A549 treated with CpdA at 1 μM for 4 hours (cell line): ENCODE measurements at places on chromosomes 12 and 14. TPM values are rescaled to one million over a fixed set of nuclear protein-coding genes. Genes with fewer than 3 reads are reported as not detected.

AKAP3 gene
- 0.08 to 0.14 TPM (median 0.12 TPM) in 4 of 5 replicates, not detected in the other for total RNA-seq

GDF3 gene
- total RNA-seq, result not detected in 5 replicates

KRT80 gene
- total RNA-seq, result 46.5 to 67.3 TPM (median 57.9 TPM) in 5 replicates

PHC1 gene
- total RNA-seq, result 8.9 to 14.6 TPM (median 11.5 TPM) in 5 replicates

CRY1 gene
- total RNA-seq, result 20.8 to 29.8 TPM (median 23.5 TPM) in 5 replicates

CCDC177 gene
- total RNA-seq, result not detected in 5 replicates

RIMBP2 gene
- total RNA-seq, result 0.01 TPM in 1 of 5 replicates, not detected in the others
